IPS-NIHi11 (cell line): ENCODE measurements at places on chromosomes 11 and 22.
A peak's percentile ranks its signal among the peaks of the same experiment; 100 is the strongest.

- peak; percentile 79 for DNase-seq
Observed at GRCh38 chr11:128630367-128631230, 43.2 kb upstream of the ETS1 start.

GRCh38 chr22:29937940-29938693 is 55.1 kb downstream of the MTMR3 start:
- DNase-seq: no peak

- DNase-seq: no peak
Observed at GRCh38 chr22:35155403-35156025, 89.6 kb downstream of the ISX start.

GRCh38 chr11:70456921-70457532 is 58.7 kb downstream of the CTTN start:
- no peak for DNase-seq

DNA sequence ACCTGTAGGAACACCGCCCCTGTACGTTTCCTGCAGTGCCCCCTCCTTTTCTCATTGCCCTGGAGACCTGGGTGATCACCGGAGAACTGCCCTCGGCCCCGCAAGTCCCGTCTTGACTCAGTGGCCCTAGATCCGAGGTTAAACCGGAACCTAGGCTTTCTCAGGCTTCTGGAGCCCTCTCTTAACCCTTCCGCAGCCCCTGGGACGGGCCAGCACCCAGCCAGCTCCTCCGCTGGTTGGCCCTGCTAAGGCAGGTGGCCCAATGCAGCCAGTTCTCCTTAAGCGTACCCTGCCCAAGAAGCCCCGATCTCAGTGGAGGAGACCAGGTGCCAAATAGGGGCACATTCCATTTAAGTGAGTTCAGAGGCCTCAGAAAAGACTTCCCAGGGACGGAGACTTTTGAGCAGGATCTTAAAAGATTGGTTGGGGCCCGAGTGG is 776 bp downstream of the NLRX1 start:
- DNase-seq: peak; percentile 74
